ENCODE measurements at places on chromosomes 16 and 17. TPM values are rescaled to one million over a fixed set of nuclear protein-coding genes. Genes with fewer than 3 reads are reported as not detected.

The EPN3 gene
- not detected for total RNA-seq

The SBK1 gene
- total RNA-seq: 0.07 TPM

DNA sequence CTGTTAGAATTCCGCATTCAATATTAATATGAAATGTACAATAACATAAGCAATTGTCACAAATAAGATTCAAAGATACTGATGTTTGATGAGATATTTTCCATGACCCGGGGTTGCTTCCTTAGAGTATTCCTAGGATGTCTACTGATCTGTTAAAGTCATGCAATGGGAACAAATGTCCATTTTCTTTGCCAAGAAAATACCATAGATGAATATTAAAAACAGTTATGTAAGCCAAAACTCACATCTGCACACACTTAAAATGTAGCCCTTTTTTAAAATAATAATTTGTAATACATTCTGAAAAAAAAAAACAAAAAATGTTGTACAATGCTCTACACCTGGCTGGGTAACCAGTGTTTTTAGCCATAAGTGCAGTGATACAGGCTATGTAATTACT lies 259.4 kb upstream of the AXIN2 start:
- DNase-seq: no peak

The ACSM2A gene
- total RNA-seq: not detected

The DPEP3 gene
- not detected for total RNA-seq

The TMIGD1 gene
- not detected for total RNA-seq

The CA10 gene
- not detected for total RNA-seq

The SYNGR2 gene
- 31.9 TPM for total RNA-seq

DNA sequence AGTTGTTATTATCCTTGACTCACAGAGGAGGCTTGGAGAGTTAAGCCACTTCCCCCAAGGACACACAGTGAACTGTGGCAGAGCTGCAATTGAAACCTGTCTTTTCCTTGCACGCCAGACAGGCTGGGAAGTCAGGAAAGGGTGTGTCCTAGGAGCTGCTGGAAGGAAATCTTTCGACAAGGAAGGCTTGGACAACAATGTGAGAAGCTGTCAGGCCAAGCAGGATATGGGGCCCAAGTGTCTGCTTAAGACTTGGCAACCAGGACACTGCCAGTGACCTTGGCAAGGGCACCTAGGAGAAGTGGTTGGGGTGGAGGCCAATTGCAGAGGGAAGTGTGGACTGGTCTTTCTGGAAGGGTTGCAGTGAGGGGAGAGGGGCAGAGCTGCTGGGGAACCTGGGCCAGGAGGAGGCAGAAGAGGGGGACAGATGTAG lies 2.1 kb upstream of the CAMKK1 start:
- no peak for DNase-seq

The MYBBP1A gene
- total RNA-seq: 48.2 TPM

- no peak for DNase-seq
Observed at GRCh38 chr17:80708480-80708879, 163.8 kb downstream of the RPTOR start.

- no peak for DNase-seq
Observed at GRCh38 chr17:73600103-73600871, 44.0 kb downstream of the SDK2 start.

The SUPT6H gene
- total RNA-seq: 91.5 TPM

DNA sequence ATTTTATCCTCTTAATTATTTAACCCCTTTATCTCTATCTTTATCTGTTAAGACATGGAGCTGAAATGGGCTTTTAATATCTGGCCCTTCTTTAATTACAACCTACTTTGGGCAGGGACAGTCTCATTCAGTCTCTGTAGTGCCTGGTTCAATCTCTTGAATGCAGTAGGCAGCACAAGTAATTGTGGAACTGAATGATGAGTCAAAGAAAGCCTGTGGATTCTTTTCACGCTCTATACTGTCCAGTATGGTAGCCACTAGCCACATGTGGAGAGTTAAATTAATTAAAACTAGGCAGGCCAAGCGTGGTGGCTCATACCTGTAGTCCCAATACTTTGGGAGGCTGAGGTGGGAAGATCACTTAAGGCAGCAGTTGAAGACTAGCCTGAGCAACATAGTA lies 9.3 kb downstream of the BPTF start:
- DNase-seq: no peak

The KCNG4 gene
- not detected for total RNA-seq

- DNase-seq: no peak
Observed at GRCh38 chr16:2022723-2023091, 3.1 kb downstream of the NPW start.

The TSNAXIP1 gene
- 0.52 TPM for total RNA-seq

The MIEN1 gene
- 77.8 TPM for total RNA-seq

GRCh38 chr17:36496018-36496789 lies 9.7 kb downstream of the ZNHIT3 start:
- no peak for DNase-seq

The MYO15A gene
- total RNA-seq: 1.3 TPM

- DNase-seq: peak; percentile 70
Observed at GRCh38 chr16:11914210-11915113, 1.3 kb downstream of the GSPT1 start.

DNA sequence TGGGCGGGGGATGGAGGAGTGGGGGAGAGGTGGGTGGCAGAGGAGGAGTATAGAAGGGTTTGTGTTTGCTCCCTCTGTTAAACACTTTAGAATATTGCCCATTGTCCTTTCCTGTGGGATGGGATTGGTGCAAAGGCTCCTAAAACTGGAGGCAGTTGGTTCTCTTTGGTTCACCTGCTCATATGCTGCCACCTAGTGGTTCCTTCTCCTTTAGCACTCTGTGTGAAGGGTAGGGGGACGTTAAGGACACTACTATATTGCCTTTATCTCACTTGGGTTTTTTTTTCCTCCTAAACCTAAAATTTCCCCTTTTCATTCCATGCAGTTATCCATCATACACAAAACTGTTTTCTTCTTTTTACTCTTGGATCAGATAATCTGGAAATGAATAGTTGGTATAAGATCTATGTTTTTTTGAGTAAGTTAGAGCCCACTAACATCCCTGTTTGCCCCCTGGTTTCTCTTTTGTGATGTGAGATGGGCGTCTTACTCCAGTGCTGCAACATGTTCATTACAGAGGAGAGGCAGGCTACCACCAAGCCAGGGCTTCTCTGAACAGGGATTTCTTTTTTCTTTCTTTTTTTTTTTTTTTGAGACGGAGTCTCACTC lies 23.8 kb downstream of the SNX11 start:
- peak; percentile 89 for DNase-seq

The LGALS9 gene
- total RNA-seq: 5.4 TPM

The NME3 gene
- 35.9 TPM for total RNA-seq

GRCh38 chr16:89565506-89566372 lies 5.3 kb downstream of the RPL13 start:
- peak; percentile 90 for DNase-seq

GRCh38 chr16:24700549-24701392 lies 28.7 kb upstream of the TNRC6A start:
- DNase-seq: peak; percentile 11

DNA sequence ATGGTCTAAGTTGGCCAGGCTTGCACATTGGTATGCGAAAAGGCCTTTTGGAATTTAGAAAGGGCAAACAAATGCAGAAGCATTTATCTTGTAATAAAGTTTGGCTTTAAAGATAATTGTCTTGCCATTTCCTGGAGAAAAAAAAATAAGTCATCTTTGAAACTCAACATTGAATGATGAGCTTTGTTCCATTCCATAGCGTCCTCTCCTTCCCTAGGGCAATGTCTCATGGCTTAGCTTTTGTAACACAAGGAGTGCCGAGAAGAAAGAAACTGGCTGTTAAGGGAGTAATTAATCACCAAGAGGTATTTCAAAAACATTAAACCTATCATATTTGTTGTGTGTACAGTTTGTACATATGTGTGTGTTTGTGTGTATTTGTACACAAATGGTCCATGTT lies 372.3 kb downstream of the NPIPA8 start:
- DNase-seq: no peak

DNA sequence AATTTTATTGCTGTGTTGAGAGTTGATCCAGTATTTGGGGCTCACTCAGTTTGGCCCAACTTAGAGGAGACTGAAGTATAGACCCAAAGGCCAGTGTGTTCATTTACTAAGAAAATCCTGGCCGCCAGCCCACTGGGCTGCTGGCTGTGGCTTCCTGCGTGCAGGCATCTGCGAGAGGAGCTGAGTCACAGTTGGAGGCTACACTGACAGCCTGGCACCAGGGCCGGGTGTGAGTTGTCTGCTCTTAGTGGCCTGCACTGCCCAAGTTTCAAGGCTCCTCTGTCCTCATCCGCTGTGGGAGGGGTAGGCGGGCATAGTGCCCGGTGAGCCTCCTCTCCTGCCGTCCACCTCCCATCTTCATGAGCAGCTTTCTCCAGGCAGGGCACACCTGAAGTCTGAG lies 54.2 kb downstream of the PLD6 start:
- DNase-seq: no peak

The KCNJ12 gene
- 0.22 TPM for total RNA-seq

GRCh38 chr16:89586853-89587252 lies 11.3 kb downstream of the CPNE7 start:
- no peak for DNase-seq

DNA sequence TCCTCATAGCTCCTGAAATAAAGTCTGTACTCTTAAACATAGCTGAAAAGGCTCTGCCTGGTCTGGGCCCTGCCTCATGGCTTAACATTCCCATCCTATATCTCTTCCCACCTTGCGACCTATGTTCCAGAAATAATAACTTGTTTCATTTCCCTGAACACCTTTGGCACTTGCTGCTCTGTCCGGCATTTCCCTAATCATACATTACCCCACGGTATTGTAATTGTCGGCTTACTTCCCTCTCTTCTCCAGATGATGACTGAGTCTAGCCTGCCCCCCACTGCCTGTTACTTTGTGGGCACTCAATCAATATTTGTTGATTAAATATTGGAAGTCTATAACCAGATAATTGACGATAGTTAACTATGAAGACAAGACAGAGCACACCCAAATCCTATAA lies 23.3 kb upstream of the SUPT4H1 start:
- no peak for DNase-seq

The IL17C gene
- not detected for total RNA-seq

DNA sequence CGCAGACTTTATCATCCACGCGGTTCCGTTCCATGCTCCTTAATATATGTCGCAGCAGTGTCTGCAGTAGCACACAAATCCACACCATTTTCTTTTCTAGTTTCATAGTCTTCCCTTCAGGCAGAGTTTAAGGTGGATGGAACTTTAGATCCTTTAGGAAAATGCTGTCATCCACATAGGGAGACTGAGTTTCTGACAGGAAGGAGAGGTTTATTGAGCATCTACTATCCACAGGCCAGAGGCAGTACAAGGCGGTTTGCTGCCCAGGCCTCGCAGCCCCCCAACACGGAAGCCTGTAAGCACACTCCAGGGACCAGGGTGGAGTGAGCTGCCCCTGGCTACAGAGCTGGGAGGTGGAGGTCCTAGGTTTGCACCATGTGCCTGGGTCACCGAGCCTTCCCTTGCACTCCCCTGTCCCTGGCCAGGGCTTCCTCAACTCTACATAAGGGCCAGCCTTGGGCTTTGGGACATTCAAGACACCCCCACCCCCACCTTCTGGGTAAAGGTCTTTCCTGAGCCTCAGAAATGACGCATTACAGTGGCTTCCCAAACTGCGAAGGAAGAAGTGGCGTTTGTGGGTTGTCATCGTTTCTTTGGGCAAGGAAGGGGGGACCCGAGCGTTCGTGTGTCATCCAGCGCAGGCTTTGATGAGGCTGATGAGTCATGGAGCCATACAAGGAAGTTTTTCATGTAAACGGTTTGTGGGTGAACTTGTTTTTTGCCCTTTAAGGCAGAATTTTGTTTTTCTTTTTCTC lies 146.5 kb upstream of the PLCG2 start:
- DNase-seq: no peak

The KCNH6 gene
- total RNA-seq: not detected

The APOH gene
- total RNA-seq: not detected

DNA sequence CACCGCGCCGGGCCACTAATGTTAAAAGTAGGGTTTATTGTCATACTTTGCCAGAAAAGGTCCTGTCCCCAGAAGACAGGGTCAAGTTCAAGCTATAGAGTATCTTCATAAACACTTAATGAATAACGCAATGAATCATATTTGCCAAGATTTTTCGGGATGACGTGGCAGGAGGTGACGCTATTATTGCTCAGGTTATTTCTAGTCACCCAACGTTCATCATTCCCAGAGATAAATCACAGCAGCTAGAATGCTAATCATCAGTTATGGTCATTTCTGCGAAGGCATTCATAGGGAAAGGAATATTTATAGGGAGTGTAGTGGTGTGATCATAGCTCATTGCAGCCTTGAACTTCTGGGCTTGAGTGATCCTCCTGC lies 2.0 kb downstream of the TMC5 start:
- no peak for DNase-seq

Measured in Karpas-422 (cell line).